Fibroblast of skin of back (primary cell): ENCODE measurements at places on chromosomes 6 and 20.
A peak's percentile ranks its signal among the peaks of the same experiment; 100 is the strongest.

GRCh38 chr6:210778-211374 is 81.4 kb upstream of the DUSP22 start:
- DNase-seq, result no peak

- no peak for DNase-seq
Measured at GRCh38 chr6:147005499-147005898, 198.7 kb upstream of the STXBP5 start.

DNA sequence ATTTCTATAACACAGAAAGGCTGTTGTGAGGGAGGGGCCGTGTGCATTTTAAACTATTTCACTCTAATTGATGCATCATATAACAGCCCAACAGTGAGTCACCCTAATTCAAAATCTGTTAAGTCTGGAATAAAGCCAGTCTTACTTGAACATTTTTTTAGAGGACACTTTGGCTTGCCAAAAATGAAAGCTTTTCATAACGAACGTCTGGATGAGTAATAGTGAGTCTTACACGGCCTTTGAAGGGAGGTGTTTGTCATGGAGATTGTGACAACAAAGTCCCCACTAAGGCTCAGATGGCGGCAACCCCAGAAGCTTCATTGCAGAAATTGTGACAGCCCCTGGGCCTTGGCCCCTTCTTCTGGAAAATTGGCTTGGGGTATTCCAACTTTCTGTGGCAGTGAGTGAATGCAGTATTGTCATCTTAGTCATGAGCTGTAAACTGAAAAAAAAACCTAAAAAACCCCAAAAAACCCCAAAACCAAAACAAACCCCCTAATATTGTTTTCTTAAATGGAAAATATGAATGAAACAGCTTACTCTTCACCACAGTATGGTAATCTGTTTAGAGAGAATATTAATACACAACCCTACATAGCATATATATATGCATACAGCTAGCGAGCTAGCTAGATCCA is 92.6 kb upstream of the CLDN20 start:
- peak; percentile 99 for DNase-seq

DNA sequence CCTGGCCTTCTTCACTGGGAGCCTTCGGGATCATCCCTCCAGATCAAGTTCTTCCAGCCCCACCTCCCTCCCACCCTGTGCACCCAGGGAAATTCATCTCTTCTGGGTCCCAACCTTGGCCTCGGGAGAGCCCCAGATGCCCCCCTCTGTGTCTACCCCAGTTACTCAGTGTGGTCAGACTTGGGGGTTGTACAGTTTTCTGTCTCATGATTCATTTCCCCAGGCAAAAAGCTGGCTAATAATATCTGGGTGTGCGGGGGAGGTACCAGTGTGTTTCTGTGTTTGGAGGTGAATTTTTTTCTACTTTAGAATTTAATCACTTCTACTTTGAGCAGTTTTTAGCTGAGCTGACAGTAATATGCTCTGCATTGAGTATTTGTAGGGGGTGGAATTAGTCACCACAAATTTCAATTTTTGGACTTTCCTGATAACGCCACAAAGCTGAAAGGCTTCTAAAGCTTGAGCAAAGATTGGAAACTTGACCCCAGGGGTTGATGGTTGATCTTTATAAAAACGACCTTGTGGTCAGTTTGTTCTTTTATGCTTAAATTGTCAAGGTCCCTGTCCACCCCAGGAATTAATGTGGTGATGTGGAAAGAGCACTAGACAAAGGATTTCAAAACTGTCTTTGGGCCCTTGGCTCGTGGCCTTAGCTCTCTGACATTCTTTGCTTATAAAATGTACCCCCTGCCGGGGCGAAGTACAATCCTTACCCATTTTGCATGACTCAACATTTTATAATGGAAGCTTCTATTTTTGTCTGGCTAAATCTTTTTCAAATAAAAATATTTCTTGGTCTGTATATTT is 284.7 kb upstream of the TAB2 start:
- DNase-seq, result peak; percentile 97

DNA sequence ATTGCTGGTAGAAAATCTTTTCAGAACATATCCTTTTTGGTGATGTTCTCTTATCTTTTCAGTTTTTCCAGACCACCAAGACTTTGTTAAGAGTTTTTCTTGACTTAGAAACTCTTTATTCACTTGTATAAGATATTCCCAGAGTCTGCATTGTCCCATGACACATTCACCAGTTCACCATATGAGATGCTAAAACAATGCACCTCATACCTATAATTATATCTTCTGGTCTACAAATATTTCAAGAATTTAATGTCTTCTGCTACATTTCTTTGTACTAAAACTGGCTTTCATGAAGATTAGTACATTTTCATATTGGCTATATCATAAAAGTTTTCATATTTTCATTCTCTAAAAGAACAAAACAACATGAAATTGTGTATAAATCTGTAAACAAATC is 111.3 kb downstream of the ADGRG6 start:
- DNase-seq, result peak; percentile 76

DNA sequence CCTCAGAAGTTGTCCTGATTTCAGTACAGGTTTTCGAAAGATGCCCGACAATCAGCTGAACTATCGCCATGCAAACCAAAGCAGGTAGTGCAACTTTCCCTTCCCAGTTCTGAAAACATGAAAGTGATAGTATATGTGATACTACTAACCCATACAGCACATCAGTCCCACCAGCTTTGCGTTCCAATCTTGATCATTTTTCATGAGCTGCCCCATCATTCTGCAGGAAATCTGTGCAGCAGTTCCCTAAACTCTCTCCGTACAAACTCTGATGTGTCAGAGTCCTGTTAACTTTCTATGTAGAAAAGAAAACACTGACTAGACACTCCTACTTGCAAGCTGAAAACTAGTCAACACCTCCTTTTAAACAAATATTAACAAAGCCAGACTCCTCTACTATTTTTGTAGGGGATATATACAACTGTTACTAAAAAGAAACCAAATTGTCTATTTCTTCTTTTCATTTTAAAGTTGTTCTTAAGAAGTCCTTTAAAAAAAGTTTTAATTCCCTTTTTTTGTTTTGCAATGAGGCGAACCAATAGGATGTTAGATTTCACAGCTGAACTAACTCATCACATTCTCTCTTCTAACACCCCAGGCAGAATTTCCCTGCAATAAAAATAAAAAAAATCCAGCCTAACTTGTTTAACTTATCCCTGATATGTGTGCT is 99.6 kb upstream of the DST start:
- DNase-seq, result peak; percentile 41

- peak; percentile 91 for DNase-seq
Measured at GRCh38 chr6:111573131-111573883, 32.4 kb downstream of the TRAF3IP2 start.

DNA sequence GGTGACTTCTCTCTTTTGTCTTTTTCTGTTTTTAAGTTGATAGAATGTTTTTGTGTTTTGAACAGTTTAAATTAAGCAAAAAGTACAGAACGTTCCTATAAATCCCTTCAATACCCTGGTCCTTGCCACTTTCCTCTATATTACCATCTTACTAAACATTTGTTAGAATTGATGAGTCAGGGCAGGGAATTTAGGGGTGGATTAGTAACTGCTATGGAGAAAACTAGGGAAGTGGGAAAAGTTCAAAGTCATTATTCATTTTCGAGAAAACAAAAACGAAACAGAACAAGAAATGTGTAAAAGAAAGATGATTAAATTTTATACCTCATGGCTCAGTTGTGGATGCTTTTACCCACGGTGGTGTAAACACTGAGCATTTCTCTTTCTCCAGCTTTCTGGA is 240.4 kb upstream of the SULF2 start:
- DNase-seq, result peak; percentile 80

GRCh38 chr6:22349528-22349927 is 52.7 kb upstream of the PRL start:
- DNase-seq, result no peak

GRCh38 chr6:104625536-104625935 is 234.2 kb downstream of the HACE1 start:
- DNase-seq, result peak; percentile 95

GRCh38 chr6:154403788-154404187 is 47.2 kb upstream of the IPCEF1 start:
- DNase-seq, result peak; percentile 78

GRCh38 chr6:152669895-152670294 is 27.8 kb upstream of the MYCT1 start:
- DNase-seq, result peak; percentile 26

DNA sequence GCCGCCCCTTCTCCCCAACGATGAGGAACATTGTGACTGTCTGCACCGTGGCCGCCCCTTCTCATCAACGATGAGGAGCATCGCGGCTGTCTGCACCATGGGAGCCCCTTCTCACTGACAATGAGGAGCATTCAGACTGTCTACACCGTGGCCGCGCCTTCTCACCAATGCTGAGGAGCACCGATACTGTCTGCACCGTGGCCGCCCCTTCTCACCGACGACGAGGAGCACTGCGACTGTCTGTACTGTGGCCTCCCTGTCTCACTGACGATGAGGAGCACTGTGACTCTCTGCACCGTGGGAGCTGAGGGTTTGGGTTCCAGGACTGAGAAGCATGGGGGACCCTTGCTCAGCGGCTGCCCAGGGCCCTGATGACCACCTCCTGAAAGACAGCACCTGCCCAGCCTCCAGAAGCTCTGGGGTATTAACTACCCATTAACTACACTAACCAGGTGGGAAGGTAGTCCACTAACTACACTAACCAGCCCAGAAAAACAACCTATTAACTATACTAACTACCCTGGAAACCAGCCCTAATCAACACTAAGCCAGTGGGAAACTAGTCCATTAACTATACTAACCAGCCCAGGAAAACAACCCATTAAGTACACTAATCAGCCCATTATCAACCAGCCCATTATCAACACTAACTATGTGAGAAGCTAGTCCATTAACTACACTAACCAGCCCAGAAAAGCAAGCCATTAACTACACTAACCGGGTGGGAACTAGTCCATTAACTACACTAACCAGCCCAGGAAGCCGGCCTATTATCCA is 116.9 kb downstream of the TAF4 start:
- no peak for DNase-seq

DNA sequence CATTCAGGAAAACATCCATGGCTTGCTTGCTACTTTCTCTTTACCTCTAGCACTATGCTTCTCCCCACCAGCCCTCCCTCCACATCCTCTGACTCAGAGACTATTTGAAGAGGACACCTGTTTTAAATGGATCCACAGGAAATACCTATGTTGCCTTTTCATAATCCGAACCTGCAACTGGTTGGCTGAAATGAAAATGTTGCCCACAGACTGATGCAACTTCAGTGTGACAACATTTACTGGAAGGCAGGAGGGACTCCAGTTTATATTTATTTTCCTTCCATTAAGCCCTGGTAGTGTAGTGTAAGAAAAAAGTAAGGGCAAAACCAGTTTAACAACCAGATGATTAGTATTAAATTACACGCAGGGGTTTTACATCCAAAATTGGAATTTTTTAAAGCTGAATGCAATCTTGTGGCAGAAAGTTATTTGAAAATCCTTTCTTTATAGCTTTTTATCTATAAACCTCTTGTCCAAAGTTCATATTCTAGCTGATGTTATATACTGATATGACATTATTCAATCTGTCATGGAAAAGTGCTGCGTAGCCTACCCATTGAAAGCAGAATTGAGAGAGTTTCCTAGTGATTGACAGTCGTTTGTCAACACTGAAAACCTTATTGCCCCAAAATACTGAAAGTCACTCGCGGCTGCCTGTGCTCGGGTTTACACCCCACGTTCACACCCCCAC is 881 bp upstream of the AIG1 start:
- peak; percentile 56 for DNase-seq

- DNase-seq, result no peak
Measured at GRCh38 chr6:136801581-136801980, 9.3 kb upstream of the MAP3K5 start.

GRCh38 chr20:52305024-52305645 is 113.6 kb upstream of the ZFP64 start:
- DNase-seq, result peak; percentile 12

- no peak for DNase-seq
Measured at GRCh38 chr6:100948381-100949133, 67.4 kb upstream of the ASCC3 start.

- no peak for DNase-seq
Measured at GRCh38 chr6:139600343-139600742, 225.9 kb upstream of the CITED2 start.

GRCh38 chr20:61073376-61073775 is 178.7 kb upstream of the CDH4 start:
- no peak for DNase-seq

GRCh38 chr6:117169781-117170281 is 95.5 kb upstream of the VGLL2 start:
- peak; percentile 1 for DNase-seq
